ENCODE measurements at places on chromosomes 12 and 14.

GRCh38 chr12:8852119-8852518, 29.7 kb downstream of the A2ML1 start:
- no peak for DNase-seq

DNA sequence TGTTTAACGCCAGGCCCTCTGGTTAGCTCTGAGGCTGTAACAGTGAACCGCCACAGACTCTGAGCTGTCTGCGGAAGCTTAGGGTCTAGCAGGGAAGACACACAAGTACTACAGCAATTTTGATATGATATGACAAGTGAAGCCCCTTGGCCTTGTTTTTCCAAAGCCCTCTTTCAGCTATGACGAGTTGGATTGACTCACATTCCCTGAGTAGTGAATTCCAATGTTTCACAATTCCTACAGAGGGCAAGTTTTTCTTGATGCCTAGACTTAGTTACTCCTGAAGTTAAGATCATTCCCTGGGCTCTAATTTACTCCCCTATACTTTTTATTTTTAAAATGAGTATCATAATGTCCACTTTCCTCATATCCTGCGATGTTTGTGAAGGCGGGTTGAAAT, 53.3 kb upstream of the CISTR start:
- peak; percentile 32 for DNase-seq

DNA sequence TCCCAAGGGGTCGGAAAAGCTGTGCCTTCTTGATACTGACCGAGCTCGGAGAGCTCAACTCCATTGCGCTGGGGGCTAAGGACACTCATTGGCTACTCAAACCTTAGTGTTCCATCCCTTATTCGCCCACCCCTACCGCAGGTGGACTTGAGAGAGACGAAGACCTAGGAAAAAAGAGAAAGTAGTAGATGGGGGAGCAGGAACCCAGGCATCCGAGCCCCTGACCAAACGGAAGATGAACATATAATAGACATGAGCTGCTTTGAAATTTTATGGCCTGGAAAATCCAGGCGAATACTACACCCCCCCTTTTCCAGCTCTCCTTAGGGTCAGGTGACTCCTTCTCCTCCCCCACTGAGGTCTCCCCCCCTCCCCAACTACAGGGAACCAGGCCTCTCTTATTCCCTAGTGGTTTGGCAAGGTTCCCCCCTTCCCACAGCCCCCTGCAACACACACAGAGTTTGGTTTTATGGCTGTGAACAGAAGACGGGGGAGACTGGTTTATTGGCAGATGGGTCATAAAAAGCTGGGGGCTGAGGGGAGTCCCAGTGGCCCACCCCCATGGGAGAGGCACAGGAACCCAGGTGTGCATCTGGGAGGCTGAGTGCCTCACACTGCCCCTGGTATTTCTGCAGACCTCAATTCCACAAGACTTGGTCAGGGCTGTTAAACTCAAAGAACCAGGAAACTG, 1.6 kb downstream of the GDF11 start:
- DNase-seq: no peak

DNA sequence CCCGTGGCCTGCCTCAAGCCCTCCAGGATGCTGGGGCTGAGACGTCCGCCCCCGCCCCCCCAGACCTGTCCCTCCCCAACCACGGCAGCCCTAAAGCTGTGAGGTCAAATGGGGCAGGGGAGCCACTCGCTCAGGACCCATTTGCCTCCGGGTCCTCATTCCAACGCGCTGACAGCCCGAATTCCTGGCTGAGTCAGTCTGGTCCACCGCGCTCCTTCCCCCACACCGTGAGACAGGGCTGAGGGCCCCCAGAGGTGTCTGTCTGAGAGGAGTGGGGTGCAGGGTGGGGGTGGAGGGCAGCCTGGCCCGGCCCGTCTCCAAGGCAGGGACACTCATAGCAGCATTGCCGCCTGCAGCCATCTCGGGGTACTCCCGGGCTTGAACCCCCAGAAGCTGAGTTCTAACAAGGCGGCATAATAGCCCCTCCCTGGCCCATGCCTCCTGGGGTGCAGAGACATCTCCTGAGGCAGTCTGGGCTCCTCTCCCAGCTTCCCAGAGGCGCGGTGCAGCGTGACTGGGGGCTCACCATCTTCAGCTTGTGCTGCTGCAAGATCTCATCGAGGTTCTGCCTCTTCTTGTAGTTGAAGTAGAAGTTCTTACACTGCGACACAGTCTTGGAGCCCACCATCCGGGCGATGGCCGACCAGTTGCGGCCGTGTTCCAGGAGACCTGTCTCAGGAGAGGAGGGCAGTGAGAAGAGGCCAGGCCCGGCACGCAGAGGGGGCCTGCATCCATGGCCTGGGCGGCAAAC, 90.5 kb downstream of the RFLNA start:
- no peak for DNase-seq

DNA sequence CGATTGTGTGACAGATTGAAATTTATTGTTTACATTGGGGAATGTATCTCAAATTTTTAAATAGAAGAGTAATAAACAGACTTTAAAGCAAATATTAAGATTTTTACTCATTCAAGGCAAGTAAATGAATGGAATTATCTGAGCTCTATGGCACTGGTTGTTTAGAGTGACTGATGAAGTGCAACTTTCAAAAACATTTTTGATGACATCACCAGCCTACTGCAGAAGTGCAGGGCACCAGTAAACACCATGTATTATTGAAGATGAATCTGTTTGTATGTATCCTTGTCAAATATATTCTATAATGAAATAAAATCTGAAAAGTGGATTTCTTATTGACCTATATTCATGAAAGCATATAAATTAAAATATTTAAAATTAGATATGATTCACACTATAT, 124.0 kb upstream of the EVL start:
- no peak for DNase-seq

DNA sequence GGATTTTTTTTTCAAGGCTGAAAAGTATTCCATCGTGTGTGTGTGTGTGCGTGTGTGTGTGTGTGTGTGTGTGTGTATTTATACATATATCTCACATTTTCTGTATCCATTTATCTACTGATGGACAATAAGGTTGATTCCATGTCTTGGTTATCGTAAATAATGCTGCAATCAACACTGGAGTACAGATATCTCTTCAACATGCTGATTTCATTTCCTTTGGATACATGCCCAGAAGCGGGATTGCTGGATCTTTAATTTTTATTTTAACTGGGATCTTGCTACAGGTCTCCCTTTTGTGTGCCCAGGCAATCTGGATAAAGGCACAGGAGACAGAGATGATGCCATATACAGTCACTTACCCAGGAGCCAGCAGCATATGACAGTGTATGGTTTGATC, 338.1 kb downstream of the SOX5 start:
- peak; percentile 31 for DNase-seq

- DNase-seq: no peak
Observed at GRCh38 chr14:24940213-24940783, 109.6 kb downstream of the STXBP6 start.

DNA sequence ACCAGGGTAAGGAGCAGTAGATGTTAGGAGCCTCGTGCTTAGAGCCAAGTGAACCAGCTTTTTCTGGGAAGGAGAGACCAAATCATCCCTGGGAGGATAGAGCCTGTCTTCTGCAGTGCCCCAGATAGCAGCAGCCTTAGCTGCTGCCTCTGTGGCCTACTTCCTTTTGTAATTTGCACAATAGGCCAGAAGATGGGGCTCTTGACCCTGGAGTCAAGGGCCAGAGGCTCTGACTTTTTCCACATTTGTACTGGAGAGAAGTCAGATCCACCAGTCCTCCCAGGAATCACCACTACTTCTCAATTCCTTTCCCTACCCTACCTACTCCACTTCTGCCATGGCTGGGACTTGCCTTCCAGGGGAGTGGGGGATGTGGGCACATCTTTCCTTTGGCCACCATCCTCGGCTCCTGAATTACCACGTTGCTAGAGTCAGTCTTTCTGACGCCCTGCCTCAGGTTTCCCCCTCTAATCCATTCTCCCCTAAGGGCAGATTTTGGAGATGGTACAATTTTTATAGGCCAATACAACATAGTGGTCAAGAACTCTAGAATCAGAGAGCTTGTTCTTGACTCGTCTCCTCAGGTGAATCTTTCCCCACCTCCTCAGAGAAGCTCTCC, 3.3 kb upstream of the SLC4A8 start:
- peak; percentile 85 for DNase-seq

DNA sequence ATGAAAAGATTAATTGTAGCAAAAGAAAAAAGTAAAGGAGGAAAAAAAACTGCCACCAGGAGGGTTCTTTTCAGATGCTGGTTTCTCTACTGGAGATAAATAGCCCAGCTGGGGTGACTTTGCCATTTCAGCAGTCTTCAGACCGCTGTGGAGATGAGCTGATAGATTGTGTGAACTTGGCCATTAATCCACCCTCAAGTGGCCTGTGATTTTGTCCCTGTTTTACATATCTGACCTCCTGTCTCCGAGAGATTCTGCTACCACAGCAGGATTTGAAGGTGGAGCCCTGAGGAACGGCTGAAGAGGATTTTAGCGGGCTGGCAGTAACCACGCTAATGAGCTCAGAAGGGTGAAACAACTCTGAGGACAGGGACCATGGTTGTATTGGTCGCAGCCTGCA, 72.7 kb downstream of the WSCD2 start:
- DNase-seq: no peak

GRCh38 chr14:79242666-79243065, 968.6 kb downstream of the DIO2 start:
- DNase-seq: peak; percentile 25

DNA sequence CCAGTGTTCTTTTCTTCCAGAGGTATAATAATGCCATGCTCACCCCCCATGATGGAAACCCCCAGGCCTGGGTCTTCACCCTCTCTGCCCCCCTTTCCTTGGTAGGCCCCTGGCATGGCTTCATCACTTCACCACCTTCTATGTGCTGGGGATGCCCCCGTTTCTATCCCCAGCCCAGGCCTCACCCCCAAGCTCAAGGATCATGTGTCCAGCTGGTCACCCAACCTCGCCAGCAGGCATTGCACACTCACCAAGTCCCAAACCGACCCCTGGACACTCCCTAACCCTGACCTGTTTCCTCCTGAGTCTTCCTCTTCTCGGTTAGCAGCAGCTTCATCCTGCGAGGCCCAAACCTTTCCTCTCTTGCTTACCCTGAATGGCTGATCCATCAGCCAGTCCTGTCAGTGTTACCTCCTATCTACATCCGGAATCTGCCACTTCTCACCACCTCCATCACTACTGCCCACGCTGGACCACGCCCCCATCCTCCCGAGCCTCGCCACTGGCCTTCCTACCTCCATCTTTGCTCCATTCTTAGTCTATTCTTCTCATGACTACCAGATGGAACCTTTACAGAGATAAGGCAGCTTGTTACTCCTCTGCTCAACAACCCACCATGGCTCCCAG, 69.0 kb downstream of the MVK start:
- no peak for DNase-seq

DNA sequence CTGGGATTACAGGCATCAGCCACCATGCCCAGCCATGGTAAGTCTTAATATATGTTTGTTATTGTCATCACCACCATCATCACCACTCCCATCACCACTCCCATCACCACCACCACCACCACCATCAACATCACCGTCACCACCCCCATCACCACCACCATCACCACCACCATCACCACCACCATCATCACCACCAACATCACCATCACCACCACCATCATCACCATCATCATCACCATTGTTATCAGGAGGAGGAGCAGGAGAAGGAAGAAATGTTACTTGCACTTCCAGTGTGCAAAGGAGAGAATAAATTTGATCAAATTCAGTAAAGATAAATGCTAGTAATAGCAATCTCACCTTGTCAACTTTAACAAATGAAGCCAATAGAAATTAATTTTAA, 71.2 kb upstream of the CHST11 start:
- no peak for DNase-seq

GRCh38 chr12:54134850-54135249, 53.9 kb downstream of the SMUG1 start:
- DNase-seq: no peak

GRCh38 chr14:51674294-51675002, 22.7 kb downstream of the FRMD6 start:
- DNase-seq: no peak

DNA sequence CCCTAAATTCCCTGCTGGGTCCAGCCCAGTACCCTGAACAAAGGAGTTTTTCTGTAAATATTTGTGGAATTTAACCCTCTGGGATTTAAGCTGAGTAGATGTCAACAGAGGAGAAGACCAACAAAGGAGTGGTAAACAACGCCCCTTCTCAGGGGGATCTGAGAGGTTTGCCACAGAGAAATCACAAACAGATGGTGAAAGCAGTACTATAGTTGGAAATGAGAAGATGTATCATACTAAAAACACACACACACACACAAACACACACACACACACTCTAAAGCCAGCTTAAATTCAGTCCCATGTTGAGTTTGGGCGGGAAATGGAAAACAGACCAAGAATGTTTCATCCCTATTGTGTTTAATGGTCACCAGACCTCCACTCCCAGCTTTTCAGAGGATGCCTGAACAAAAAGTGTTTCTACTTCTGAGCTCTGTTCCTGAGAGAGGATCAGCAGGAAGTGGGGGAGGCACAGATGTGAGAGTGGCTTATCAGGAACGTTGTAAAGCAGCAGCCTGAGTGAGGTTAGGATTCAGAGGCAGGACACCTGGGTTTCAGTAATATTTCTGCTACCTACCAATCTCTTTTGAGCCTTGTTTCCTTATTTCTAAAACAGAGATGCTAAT, 3.2 kb downstream of the BIN2 start:
- DNase-seq: peak; percentile 23

- peak; percentile 89 for DNase-seq
Observed at GRCh38 chr12:106303202-106303820, 778 bp downstream of the TCP11L2 start.

- DNase-seq: no peak
Observed at GRCh38 chr12:70486588-70486987, 120.5 kb downstream of the KCNMB4 start.

DNA sequence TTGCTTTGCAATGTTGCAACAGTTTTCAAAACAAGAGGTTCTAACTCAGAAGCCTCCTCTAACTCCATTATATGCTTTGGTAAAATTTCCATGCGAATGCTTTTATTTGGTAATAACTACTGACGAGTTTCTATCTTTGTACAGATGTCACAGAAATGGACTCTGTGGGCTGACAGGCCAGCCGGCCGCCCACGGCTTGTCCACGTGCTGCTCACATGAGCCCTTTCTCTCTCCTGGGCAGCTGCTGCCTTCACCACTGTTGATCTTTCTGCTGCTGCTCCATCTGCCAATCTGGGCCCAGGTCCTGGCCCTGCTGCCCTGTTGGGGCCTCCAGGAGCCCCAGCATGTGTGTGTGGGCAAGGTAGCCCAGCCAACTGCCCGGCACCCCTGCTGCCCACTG, 168.2 kb upstream of the TMEM132C start:
- no peak for DNase-seq

DNA sequence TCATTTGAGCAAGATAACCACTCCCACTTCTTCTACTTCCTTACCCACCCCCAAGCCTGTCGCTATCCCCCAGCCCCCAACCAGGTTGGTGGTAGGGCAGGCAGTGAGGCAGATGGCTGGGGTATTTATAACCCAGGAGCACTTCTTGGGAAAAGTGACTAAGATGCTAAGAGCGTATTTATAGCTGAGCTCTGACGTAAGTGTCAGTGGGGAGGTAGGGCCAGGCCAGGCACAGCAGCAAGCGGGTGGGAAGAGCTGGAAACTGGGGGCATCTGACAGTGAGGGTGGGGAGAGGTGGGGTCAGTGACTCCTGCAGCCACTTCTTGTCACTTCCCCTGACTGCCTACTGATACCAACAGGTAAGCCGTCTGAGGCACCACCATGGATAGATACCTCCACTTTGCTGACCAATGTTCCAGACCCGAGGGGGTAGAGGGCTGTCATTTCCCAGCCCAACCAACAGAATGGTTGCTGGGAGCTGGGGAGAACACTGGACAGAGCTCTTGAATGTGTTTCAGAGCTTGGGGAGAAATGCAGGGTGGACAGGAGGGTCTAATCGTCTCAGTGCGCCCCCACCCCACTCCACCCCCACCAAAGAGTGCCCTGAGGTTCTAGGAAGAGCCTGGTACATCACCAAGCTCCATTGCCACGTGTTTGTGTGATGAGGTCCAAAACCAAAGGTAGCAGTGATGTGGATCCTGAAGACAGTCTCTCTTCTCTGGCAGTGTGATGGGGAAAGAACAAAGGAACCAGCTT, 2.7 kb upstream of the INHBE start:
- peak; percentile 94 for DNase-seq
